ENCODE measurements at places on chromosomes 2 and 18.

DNA sequence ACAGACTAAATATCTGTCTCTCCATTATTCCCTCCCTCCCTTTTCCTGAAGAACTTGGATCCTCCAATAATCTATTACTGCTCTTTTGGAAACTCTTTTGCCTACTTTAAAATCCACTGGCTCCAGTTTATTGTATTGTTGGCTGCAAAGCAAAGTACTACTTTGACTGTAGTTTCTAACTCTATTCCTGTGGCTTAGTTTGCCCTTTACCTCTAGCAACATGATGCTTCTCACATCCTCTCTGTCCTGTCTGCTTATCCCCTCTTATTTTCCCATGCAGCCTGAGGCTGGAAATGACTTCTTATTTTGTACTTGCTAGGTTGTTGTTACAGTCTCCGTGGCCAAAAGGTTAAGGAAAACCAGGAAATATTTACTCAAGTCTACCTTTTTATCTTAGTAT lies 26.8 kb downstream of the PDK1 start:
- no peak for DNase-seq

- no peak for DNase-seq
Observed at GRCh38 chr18:25057491-25058050, 294.4 kb downstream of the ZNF521 start.

- no peak for DNase-seq
Observed at GRCh38 chr2:239110595-239111048, 262.7 kb downstream of the TWIST2 start.

- DNase-seq, result no peak
Observed at GRCh38 chr2:67965246-67965645, 97.6 kb downstream of the C1D start.

- DNase-seq, result peak; percentile 26
Observed at GRCh38 chr2:179429060-179429471, 164.4 kb upstream of the SESTD1 start.

DNA sequence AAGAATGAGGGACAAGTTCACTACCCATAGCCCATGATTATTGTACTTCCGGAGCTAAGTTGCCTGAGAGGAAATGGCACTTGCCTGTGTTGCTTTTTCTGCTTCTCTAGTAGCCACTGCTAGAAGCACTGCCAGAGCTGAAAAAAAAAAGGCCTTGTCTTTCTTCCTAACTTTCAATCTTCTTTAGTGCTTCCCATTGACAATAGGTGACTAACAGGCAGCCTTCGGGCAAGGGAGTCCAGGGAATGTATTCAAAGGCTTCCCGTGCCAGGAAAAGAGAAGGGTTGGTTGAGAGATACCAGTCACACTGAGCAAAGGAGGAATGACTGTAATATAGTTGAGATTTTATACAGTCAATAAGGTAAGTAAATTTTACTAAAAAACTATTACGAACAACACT lies 242.0 kb downstream of the CALCRL start:
- no peak for DNase-seq

GRCh38 chr2:9543557-9543956 lies 12.1 kb downstream of the ADAM17 start:
- DNase-seq, result no peak

DNA sequence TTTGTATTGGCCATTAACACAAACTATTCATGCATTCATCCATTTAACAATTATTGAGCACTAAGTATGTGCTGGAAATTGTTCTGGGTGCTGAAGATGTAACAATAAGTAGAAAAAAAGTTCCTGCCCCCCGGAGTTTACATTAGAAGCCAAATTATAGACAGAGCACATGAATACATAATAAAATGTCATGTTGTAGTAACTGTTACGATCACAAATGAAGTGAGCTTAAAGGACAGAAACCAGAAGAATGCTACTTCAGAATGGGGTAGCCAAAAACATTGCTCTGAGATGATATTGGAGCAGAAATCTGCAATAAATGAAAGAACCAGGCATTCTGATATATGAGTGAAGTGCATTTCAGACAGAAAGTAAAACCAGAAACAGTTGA lies 256.0 kb upstream of the SETBP1 start:
- DNase-seq, result no peak

GRCh38 chr2:218785103-218785502 lies 3.2 kb downstream of the CYP27A1 start:
- DNase-seq, result no peak

GRCh38 chr2:21415234-21415633 lies 291.5 kb downstream of the TDRD15 start:
- no peak for DNase-seq

GRCh38 chr2:236552212-236552542 lies 17.4 kb upstream of the ACKR3 start:
- DNase-seq, result no peak

- no peak for DNase-seq
Observed at GRCh38 chr2:96839293-96839874, 4.4 kb downstream of the ANKRD23 start.

DNA sequence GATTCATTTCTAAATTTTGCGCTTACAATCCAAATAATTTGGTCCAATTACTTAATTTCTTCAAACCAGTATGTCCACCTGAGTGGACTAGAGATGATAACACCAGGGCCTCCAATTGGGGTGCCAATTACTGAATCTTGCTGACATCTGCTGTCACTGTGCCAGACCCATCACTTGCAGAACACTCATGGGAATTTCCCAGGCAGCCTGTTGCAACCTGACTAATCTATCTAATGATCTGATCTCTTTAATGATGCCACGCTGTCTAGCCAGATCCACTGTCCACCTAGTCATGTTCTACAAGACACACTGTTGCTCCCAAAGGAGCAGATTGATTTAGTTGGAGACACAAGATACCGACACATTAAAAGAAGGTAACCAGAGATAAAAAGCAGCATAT lies 11.8 kb upstream of the LRP1B start:
- no peak for DNase-seq

DNA sequence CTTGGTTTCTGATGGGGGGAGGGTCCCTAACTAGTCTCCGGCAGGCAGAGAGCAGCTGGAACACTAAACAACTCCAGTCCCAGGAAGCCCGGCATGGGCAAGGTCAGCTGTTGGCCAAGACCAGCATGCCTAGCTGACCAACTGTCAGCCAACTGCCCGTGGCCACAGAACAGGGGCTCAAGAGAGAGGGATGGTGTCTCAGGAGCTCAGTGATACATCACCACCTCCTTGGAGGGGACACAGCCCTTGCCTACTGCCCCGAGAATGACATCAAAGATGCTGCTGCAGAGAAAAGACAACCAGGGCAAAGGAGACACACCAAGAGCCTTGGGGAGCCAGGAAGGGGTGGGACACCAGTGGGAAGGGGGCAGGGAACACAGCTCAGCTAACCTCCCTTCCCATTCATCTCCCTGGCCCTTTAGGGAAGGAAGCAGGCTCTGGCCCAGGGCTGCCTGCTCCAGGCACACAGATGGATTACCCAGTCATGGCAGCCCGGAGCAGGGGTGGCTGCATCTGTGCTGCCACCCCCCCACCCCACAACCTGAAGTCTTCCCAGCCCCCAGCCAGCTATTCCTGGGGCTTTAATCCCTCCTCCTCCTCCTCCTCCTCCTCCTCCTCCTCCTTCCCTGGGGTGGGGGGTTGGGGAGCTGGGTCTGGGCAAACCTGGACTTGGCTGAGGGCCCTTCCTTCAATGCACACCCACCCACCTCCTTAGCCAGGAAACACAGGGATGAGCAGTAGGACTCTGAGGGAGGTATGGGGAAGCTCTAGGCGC lies 1.9 kb downstream of the BIN1 start:
- peak; percentile 52 for DNase-seq

GRCh38 chr18:1480309-1480708 lies 575.6 kb downstream of the ADCYAP1 start:
- DNase-seq, result no peak

DNA sequence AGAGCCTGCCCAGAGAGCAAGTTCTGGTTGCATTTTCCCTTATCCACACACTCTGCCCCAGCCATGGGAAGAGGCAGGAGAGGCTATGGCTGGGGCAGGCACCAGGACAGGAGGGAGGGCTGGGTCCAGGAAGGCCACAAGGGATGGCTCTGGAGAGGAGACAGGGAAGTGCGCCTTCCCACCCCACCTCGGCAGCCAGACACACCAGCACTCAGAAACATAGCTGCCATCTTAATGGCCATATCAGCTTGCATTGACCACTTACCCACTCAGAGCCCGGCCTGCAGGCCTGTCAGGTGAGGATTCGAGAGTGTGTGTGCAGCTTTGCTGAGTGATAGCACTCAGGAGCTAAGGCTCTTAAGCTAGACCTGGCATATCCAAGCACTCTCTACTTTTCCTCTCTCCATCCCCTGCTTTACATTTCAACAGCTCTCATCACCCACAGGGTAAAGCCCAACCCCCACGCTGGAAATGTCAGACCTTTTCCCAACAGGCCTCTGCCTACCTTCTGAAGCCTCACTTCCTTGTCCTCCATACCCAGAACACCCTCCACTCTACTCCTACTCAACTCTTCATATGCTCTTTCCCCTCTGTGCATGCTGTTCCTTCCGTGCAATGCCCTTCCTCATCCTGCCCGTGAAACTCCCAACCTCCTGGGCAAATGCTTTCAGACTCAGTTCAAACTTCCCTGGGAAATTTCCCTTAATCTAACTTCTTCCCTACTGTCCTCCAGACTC lies 147.9 kb downstream of the TNS1 start:
- DNase-seq, result no peak

DNA sequence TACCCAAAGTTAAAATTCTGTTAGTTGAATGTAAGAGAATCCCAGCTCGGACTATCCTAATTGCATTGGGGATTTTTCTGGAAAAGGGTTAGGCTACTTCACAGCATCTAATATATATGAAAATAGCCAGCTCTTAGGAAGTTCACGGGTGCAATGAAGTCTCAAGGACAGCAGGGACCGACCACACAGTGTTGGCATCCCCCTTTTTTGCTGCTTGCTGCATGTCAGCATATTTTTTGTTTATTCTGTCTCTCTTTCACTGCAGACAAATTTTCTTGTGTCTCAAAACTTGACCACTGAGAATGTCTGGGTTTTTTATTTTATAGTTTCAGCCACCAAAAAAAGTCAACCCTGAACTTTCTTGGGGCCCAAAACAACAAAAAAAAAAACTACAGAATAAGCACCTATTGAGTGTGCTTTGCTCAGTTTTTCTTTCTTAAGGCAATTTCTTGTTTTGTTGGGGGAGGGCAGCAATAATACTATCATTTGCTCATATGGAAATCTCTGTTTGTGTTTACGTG lies 535.6 kb downstream of the CNTNAP5 start:
- DNase-seq, result no peak

GRCh38 chr2:168445960-168446359 lies 10.1 kb upstream of the CERS6 start:
- DNase-seq, result no peak

DNA sequence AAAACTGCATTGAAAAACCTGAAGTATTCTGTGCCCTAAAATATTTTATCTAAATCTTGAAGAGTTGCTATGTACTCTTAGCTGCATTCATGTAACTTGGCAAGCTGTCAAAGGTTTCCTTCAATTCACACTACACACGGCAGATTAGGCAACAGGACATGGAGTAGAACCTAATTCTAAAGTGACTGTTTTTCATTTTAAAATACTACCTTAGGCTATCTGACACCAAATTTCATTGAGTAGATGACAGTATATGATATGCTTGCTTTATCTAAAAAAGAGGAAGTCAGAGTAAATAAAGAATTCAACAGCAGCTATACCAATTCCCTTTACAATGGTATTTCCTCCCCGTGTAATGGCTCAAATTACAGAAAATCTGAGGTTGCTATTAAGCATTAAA lies 45.4 kb downstream of the EXOC6B start:
- peak; percentile 51 for DNase-seq

DNA sequence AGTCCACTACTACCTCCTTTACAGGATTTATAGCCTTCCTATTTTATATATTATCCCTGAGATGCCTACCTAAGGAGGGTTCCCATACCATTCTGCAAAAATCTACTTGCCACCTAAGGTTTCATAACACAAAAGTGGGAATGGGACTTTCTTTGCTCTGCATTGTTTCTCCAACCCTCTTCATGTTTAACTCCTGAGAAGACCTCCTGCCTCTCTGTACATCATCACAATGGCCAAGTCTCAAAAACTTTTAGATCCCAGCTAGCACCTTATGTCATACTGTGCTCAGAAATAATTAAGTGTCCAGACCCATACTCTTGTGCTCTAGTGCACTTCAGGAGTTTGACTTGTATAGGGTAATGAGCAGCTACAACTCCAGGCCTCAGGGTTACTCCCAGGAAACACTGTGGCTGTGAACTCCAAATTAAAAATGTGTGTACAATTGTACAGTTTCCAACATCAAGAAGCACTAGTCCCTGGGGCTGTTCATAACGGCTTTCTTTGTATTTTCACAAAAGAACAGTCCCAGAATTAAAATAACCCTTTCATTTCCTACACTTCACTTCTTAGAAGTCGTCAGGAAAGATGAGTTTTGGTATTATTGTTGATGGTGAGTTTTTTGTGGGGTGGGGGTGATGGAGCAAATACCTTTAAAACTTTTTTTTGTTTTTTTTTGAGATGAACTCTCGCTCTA lies 39.4 kb downstream of the METAP1D start:
- DNase-seq, result no peak

DNA sequence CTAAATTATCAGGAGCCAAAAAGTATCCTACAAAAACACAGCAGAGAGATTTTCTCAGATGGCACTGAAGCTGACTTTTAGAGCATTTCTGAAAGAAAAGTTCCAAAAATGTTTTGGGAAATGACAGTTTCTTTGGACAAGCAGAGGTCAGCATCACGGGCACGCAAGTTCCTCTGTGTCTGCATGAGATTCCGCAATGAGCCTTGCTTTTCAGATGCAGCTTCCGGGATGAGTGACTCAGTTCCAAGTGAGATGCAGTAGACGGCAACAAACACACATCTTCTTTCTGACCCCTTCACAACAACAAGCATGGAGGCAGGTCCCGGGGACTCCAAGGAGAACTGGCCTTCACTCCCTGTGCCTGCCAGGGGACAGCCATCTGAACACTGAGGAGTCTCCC lies 76.6 kb downstream of the EIPR1 start:
- DNase-seq, result no peak

- DNase-seq, result no peak
Observed at GRCh38 chr2:28511871-28512606, 16.2 kb downstream of the PLB1 start.

DNA sequence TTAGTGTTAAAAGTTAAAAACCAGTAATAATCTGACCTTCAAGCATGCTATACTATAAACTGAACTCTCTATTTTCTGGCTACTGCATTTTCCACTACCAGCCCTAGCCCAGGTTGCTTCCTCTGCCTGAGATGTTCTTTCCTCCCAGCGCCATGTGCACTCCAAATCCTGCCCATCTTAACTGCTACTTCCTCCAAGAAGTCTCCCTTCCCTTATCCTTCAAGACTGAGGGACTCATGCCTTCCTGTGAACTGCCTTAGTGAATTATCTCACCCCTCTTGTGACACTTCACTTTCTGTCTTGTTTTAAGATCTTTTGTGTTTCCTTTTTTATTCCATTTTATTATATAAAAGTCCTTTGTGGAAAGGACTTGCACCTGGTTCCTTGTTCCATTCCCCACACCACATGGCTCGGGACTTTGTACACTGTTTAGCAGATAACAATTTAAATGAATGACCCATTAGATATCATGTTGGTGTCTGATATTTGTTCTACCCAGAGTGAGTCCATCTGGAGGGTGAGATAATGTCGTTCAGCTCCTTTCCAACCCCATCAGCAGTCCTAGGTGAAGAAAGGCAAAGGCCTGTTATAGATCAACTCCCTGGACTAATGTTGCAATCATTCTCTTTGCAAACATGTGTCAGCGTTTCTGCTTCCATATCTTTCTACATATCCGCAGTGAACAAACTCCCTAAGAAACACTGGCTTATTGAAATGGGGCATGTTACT lies 20.9 kb upstream of the AGFG1 start:
- DNase-seq, result no peak

All from SJCRH30 (cell line).